NCI-H2029 (cell line): ENCODE measurements at places on chromosomes 5 and 9.

- no peak for DNase-seq
Observed at GRCh38 chr9:18798106-18798505, 234.9 kb downstream of the SAXO1 start.

GRCh38 chr9:131954299-131954698 lies 125.4 kb downstream of the MED27 start:
- no peak for DNase-seq

- DNase-seq = no peak
Observed at GRCh38 chr5:154146409-154146808, 44.1 kb upstream of the GALNT10 start.

- no peak for DNase-seq
Observed at GRCh38 chr9:17531642-17532254, 47.1 kb upstream of the SH3GL2 start.

- no peak for DNase-seq
Observed at GRCh38 chr9:26391036-26391435, 501.6 kb downstream of the CAAP1 start.

GRCh38 chr9:131772940-131773339 lies 33.1 kb upstream of the RAPGEF1 start:
- DNase-seq = no peak

- peak; percentile 97 for DNase-seq
Observed at GRCh38 chr9:107447834-107448233, 41.7 kb downstream of the KLF4 start.

- DNase-seq = no peak
Observed at GRCh38 chr5:96577909-96578308, 84.3 kb upstream of the CAST start.

DNA sequence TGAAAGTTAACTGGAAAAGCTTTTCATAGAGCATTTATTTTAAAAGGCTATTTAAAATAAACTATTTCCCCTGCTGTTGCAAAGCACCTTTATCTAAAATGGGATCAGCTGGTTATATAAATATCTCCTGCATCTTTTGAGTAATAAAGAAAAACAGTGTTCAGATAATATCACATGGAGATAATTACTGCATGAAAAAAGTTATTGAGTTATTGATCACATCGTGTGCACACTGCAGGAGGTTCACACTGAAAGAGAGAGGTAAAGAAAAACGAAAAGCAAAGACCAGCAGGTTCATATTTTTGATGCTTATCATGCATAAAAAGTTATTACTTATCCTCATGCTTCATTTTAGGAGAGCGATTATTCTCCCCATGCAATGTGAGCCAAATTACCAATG lies 55.4 kb upstream of the OTP start:
- no peak for DNase-seq

GRCh38 chr5:153533546-153533945 lies 43.1 kb downstream of the GRIA1 start:
- DNase-seq = no peak

GRCh38 chr5:180648658-180649296 lies 623 bp downstream of the FLT4 start:
- DNase-seq = no peak

GRCh38 chr9:17876687-17877086 lies 297.8 kb downstream of the SH3GL2 start:
- no peak for DNase-seq

GRCh38 chr9:134336924-134337323 lies 10.7 kb downstream of the RXRA start:
- DNase-seq = no peak

DNA sequence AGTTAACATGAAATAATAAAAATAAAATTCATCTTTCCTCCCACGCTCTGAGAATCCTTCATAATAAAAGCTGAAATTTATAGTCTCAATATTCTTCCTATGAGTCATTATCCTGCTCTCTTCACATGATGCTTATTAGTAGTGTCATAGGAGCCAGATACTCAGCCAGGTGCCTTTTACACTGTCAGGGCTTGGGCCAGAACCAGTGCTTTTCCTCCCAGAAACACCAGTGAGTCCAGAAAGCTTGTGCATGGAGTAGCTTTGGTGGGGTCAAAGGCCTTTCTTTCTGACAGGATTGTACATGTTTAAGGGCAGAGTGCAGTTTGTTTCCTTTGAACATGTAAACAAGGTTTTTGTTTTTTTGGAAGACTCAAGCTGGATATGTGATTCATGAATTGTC lies 6.8 kb downstream of the LSM11 start:
- DNase-seq = no peak

GRCh38 chr9:84393266-84393950 lies 52.9 kb upstream of the SLC28A3 start:
- DNase-seq = no peak

- no peak for DNase-seq
Observed at GRCh38 chr9:24051587-24051986, 225.5 kb upstream of the ELAVL2 start.

DNA sequence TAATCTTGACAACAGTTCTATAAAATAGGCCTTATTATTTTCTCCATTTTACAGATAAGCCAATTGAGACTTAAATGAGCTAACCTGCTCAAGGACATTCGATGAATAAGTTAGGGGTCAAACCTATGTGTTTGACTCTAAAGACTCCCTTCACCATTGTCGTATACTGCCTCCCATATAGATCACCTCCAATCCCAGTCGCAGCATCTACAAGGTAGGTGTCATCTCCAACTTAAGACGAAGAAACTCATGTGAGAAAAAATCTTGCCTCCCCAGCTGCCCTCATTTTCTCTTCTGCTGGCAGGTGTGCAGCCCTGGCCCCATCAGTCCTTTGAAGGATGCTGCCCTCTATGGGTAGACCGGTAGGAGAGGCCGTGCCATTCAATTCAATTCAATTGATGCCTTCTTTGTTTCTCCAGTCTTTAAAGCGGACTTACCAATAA lies 75.2 kb upstream of the SMARCA2 start:
- no peak for DNase-seq

DNA sequence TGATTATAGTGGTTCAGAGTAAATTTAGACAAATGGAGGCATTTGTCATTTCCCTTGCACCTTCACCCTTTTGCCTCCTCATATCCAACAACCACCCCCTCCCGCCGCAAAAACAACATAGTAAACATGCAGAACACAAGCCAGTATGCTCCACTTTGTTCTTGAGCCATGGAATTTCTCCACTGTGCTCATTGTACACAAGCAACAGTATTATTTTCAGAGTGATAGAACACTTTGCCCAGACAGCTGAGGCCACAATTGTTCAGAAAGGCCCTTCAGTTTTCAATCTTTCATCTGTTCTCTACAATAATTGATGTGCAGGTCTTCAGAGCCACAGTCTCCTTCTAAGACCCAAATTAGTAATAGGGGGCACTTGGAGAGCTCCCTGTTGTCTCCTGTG lies 272.8 kb upstream of the SLC30A5 start:
- no peak for DNase-seq

- no peak for DNase-seq
Observed at GRCh38 chr5:16312785-16313184, 133.2 kb upstream of the MARCHF11 start.

- no peak for DNase-seq
Observed at GRCh38 chr5:52356311-52356918, 431.3 kb upstream of the ITGA1 start.

GRCh38 chr9:98203153-98203552 lies 10.7 kb upstream of the CORO2A start:
- DNase-seq = no peak

- DNase-seq = peak; percentile 41
Observed at GRCh38 chr9:137162505-137163364, 7.1 kb downstream of the LRRC26 start.

GRCh38 chr9:97698865-97699264 lies 1.7 kb upstream of the XPA start:
- no peak for DNase-seq

- DNase-seq = no peak
Observed at GRCh38 chr5:33933723-33934169, 2.4 kb upstream of the RXFP3 start.

DNA sequence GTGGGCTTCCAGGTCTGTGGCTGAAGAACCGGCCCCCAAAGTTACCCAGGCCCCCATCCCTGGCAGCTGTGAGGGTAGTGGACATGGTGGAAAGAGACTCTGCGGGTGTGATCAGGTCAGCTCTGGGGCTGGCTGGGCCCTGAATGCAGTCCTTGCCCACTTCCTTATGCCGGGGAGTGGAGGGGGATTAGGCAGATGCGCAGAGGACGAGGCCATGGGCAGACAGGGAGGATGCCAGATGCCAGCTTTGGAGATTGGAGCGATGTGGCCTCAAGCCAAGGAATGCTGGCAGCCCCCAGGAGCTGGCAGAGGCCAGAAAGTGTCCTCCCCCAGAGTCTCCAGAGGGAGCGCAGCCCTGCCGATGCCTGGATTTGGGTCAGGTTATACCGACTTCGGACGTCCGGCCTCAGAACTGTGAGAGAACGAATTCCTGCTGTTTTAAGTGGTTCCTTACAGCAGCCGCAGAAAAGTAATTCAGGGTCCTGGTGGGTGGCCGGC lies 69.8 kb downstream of the ADAMTS2 start:
- no peak for DNase-seq

DNA sequence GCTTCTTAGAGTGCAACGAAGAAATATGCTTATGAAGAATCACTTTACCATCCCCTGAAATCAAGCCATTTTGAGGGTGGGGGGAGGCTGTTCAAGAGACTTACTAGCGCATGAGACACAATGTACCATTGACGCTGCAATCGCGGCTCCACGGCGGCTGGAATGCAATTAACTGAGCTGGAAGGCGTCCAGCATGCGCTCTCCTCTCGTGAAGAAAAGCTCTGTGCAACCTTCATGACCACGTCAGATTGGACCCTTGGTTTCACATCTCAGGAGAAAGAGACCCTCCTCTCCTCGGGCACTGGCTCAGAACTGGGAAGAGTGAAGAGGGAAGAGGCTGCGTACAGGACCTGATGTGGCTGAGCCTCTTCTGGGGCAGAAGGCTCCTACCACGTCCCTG lies 138.5 kb upstream of the IRX2 start:
- DNase-seq = no peak

GRCh38 chr5:31133488-31133887 lies 60.0 kb upstream of the CDH6 start:
- DNase-seq = no peak

DNA sequence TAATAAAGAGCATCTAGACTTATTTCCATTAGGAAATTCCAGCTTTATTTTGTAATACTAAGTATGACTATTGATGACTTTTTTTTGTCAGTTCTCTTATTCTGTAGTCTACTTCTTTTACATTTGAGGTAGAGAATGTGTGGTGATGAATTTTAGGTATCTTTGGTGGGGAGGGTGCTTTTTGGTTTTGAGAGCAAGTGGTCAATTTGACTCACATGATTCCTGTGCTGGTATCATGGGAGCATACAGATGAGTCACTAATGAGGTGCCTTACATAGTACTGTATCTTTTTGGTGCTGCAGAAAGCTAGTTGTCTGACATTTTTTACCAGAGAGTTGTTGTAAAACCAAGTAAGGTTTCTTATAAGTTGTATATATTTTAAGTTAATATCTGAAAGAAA lies 35.3 kb downstream of the ERBIN start:
- DNase-seq = no peak

- no peak for DNase-seq
Observed at GRCh38 chr9:107131108-107131799, 151.8 kb upstream of the RAD23B start.

- no peak for DNase-seq
Observed at GRCh38 chr9:126621919-126622735, 8.4 kb downstream of the LMX1B start.

- no peak for DNase-seq
Observed at GRCh38 chr5:135365281-135365680, 33.8 kb downstream of the MACROH2A1 start.
